ENCODE measurements at places on chromosomes 11 and 22. TPM values are rescaled to one million over a fixed set of nuclear protein-coding genes. Genes with fewer than 3 reads are reported as not detected.

INS gene
- not detected for total RNA-seq

IGSF9B gene
- total RNA-seq: 2.0 TPM

ZP1 gene
- total RNA-seq: 0.49 TPM

GLYAT gene
- total RNA-seq: not detected

UPB1 gene
- 0.39 TPM for total RNA-seq

OR6A2 gene
- total RNA-seq: 0.20 TPM

IGSF22 gene
- 0.89 TPM for total RNA-seq

TSGA10IP gene
- total RNA-seq: not detected

CCDC117 gene
- 18.7 TPM for total RNA-seq

SMIM35 gene
- total RNA-seq: not detected

KLHL35 gene
- total RNA-seq: 0.99 TPM

FZD4 gene
- total RNA-seq: 41.4 TPM
